Stimulated activated CD4-positive, alpha-beta T cell treated with anti-CD3 and anti-CD28 coated beads, Interleukin-1b, Interleukin-23, amount 100 ng/mL, for 1 hour (primary cell): ENCODE measurements at places on chromosomes 5 and 9.

DNA sequence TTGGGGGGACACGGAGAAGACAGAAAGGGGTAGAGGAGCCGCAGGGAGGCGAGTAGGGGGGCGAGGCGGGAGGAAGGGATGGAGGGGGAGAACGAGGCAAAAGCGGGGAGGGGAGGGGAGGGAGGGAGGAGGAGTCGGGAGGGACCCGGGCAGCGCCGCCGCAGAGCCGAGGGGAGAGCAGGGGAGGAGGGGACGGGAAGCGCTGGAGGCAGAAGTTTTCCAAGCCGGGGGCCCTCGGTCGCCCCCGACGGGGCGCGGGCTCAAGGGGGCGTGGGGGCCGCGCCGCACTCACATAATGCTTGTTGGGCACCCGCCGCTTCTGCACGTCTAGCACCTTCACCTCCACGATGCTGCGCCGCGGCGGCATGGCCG is 353 bp downstream of the SH3PXD2B start:
- no peak for DNase-seq

DNA sequence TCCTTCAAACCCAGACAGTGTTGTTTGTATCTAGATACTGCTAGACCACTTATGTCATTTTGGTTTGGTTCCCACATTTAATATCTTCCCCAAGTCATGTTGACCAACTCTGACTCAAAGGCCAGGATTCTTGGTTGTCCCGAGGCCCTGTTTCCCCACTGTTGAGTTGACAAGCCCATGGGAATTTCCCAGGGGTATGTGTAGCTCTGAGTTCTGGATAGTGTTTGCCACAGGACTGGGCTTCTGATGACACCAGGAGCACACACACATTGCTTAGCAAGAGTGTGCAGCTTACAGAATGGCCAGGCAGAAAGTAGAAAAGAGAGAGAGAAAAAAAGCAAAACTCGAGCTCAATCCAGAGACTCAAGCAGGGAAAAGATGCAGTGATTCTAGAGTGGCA is 214.4 kb downstream of the NXNL2 start:
- no peak for DNase-seq

- DNase-seq = no peak
Measured at GRCh38 chr9:117414220-117414905, 494 bp downstream of the ASTN2 start.

- DNase-seq = no peak
Measured at GRCh38 chr5:2254406-2254805, 371.7 kb upstream of the IRX4 start.

GRCh38 chr5:82388181-82388580 is 110.0 kb upstream of the RPS23 start:
- no peak for DNase-seq

DNA sequence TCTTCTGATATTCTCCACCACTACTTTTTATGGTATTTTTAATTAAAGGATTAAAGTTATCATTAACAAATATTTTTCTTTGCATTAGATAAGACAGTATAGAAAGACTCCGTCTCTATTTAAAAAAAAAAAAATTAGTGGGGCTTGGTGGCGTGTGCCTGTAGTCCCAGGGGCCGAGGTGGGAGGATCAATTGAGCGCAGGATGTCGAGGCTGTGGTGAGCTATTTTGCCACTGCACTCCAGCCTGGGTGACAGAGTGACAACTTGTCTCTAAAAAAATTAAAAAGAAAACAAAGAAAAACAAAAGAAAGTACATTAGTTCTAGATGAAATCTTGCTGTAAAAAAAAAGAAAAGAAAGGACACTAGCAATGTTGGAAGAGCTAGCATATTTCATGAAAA is 97.4 kb upstream of the IL6ST start:
- DNase-seq = no peak

GRCh38 chr9:106025453-106025852 is 331.1 kb downstream of the TMEM38B start:
- no peak for DNase-seq

GRCh38 chr5:130102960-130103359 is 198.7 kb downstream of the CHSY3 start:
- no peak for DNase-seq
